Stimulated activated CD4-positive, alpha-beta T cell treated with anti-CD3 and anti-CD28 coated beads, Interleukin-15, amount 100 ng/mL, for 1 hour (primary cell): ENCODE measurements at places on chromosomes 3 and 15.

DNA sequence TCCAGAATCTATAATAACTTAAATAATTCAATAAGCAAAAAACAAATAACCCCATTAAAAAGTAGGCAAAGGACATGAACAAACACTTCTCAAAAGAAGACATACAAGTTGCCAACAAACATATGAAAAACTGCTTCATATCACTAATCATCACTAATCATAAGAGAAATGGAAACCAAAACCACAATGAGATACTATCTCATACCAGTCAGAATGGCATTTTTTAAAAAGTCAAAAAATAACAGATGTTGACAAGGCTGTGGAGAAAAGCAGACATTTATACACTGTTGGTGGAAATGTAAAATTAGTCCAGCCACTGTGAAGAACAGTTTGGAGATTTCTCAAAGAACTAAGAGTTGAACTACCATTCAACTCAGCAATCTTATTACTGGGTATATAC lies 19.5 kb upstream of the ZMAT3 start:
- DNase-seq: no peak

DNA sequence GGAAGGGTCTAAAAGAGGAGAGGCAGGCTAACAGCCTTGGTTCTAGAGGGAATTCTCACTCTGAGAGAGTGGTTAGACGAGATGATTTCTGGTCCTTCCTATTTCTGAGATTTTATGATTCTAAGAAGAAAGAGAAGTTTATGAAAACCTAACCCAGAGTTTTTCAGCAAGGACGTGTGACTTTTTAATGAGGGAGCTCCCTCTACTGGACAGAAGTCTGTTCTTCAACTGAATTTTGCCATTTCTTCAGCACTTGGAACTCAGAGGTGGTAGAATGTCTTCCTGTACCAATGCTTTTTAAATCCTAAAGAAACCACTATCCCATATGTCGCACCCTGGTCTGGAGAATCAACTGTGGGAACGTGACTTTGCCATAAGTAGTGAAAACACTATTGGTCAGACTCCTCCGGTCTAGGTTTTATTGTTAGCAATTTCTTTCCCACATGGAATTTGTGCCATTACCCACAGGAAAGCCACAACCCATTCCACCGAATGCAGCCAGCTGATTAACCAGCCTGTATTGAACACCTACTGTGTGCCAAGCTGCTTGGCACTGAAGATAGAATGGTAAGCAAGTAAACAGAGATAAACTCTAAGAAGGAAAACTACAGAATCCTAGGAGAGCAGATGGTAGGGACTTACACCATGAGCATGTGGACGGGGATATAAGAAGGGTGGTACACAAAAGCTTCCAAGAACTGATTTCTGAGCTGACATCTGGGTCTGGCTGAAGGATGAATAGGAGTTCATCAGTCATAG lies 199.5 kb upstream of the LMCD1 start:
- no peak for DNase-seq

DNA sequence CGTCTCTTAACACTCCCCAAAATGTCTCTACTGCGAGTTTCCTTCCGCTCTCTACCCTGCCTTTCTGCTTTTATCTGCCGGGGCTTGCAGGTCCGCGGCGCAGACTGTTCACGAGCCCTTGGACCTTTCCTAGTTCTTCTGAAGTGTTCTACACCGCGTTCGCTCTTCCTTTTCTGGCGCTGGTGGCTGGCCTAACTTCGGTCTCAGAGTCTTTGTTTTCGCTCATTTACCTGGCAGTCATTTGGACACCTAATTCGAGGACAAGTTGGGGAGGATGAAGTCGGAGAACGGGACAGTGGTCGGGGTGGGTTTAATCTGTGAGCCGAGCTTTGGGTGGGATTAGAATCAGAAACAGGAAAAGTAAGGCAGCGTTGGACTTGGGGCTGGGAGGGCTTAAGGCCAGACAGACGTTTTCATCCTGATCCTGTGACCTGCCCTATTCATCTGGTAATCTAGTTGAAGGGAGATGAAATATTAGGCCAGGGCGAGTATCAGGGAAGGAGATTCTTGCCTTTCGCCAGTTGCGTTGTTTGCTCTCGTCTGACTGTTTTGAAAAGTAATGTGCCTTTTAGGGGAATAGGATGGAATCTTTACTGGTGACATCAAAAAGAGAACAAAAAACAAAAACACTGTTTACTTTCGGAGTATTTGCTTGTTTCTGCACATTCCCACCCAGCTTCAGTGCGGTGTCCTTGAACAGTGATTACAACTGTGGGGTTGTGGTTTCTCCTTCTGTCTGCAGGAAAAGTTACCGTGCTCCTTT lies 1.8 kb downstream of the DIPK2A start:
- DNase-seq: no peak

DNA sequence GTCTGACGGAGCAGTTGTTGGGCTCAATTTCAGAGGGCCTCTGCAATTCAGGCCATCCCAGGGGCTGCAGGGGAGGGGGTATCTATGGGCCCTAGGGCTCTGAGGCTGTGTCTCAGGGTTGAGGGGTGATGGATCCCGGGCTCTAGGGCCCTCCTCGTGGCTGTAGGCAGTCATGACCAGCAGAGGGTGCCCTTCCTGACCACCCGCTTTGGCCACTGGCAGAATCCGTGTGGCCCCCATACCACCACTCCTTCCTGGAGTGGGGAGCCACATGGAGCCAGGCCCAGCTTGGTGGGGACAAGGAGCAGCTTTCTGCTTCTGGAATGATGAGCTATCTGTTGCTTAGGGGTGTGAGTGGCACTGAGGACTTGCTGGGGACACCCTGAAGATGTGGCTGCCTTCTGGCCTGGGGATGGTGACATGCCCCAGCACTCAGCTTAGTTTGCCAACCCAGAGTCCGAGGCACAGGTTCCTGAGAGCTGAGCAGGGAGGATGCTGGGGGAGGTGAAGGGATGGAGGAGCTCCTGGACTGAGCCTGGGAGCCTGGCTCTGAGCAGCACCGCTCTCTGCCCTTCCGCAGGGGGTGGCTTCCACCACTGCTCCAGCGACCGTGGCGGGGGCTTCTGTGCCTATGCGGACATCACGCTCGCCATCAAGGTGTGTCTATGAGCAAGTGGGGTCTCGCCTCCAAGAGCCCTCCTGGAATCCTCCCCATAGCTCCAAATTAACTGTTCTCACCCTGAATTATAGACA lies 20.2 kb downstream of the HDAC11 start:
- no peak for DNase-seq

DNA sequence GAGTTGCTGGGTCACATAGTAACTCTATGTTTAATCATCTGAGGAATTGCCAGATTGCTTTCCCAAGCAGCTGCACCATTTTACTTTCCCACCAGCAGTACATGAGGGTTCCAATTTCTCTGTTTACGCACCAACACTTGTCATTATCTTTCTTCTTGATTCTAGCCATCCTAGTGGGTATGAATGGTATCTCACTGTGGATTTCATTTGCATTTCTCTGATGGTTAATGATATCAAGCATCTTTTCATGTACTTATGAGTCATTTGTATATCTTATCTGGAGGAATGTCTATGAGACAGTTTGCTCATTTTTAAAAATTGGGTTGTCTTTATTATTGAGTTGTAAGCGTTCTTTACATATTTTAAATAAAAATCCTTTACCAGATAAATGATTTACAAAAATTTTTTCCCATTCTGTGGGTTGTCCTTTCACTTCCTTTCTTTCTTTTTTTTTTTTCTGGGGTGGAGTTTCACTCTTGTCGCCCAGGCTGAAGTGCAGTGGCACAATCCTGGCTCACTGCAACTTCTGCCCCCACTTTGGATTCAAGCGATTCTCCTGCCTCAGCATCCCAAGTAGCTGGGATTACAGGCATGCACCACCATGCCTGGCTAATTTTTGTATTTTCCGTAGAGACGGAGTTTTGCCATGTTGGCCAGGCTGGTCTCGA lies 8.9 kb upstream of the SGO1 start:
- DNase-seq: no peak

DNA sequence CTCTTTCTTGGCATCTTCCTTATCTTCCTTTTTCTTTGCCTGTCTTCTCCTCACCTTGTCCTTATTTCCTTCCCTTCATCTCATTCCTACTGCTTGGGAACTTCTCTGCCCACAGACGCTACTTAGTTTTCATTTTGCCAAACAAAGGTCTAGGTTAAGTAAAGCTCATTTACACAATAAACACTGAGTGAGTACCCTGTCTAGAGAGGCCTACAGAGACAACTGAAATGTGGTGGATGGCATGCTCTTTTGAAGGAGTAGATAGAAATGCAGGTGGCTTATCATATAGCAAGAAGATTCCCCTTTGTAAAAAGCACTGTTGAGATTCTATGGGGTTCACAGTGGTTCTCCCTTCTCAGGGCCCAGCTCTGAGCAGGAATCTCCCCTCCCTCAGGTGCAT lies 319.0 kb downstream of the CNTN3 start:
- DNase-seq: no peak

DNA sequence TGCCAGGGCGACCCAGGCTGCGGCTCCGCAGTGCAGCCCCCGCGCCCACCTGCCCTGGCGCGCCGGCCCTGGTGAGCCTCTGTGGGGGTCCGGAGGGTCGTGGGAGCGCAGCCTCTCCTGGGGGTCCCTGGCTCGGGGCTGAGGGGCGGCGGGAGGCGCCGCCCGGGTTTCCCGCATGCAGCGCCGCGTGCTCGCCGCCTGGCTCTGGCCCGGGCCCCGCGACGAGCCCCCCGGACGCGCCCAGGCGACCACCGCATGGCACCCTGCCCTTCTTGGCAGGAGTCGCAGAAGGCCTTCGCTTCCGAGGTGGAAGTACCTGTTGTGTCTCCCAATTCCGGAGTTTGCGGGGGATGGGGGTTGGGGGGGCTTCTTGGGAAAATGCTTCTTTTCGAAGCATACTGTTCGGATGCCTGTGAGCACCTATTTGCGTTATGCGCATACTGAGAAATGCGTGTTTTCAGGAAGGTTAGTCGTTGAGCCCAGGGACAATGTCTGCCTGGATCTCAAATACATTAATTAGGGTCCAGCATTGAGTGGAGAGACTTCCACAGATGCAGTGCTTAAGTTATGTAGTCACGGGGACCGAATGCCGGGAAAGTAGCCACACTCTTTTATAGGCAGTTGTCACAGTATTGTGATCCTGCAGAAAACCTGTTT lies 1.3 kb downstream of the GABRA5 start:
- no peak for DNase-seq

DNA sequence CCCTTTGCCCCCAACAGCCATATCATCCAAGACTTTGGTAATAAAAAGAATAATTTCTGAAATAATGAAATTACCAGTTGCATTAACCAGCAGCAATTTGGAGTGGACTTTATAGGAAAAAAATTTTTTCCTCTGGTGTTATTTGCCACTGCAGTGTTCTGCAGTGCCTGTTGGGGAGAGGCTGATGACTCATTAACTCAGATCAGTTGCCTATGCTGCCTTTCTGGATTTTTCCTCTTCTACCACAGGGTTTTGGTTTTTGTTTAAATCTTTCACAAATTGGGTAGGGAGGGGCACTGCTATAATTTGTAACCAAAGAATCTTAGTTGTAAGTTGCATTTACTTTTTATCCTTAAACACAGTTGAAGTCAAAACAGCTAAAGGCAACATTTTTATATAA lies 22.7 kb downstream of the ATP6V1A start:
- DNase-seq: no peak

- no peak for DNase-seq
Measured at GRCh38 chr3:98695796-98696195, 67.3 kb upstream of the ST3GAL6 start.

- no peak for DNase-seq
Measured at GRCh38 chr3:126464494-126464893, 11.2 kb downstream of the ZXDC start.

DNA sequence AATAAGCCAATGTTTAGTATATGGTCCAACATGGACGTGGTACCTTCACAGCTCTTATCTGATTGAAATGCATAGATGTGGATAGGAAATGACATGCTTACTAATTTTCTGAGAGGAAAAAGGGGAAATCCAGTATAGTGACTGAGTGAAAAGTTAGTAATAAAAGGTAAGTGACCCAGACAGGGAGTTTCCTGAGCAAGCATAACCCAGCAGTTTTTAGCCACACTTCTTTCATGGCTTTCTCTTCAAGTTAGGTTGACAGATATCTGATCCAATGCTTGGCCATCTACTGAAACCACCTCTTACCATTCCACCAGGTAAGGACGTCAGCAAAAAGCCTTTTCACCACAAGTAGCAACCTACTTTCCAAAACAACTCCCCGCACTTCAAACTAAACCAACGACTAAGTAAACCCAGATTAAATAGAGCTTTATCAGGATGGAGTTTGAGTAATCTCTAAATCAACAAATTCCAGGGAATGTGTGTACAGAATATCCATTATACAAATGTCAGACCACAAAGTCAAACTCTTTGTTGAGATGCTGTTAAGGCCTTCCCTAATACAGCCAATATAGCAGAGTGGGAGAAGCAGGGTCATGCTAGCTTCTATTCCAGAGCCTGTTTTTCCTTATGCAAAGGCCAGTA lies 329.7 kb downstream of the RORA start:
- no peak for DNase-seq

- no peak for DNase-seq
Measured at GRCh38 chr15:90083419-90083818, 18.8 kb downstream of the IDH2 start.

DNA sequence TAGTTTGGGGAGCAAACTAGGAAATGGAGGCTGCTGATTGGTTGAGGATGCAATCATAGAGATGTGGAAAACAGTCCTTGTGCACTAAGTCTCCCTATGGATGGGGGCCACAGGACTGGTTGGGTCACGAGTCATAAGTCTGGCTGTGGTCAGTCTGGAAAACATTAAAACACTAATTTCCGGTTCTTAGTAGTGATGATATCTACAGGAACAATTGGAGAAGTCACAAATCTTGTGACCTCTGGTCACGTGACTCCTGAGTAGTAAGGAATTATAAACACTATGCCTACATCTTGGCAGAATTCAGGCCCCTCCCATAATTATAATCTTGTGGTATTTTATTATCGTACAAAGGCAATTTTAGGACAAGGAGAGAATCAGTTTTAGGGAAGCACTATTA lies 317.3 kb upstream of the ARPP21 start:
- no peak for DNase-seq

DNA sequence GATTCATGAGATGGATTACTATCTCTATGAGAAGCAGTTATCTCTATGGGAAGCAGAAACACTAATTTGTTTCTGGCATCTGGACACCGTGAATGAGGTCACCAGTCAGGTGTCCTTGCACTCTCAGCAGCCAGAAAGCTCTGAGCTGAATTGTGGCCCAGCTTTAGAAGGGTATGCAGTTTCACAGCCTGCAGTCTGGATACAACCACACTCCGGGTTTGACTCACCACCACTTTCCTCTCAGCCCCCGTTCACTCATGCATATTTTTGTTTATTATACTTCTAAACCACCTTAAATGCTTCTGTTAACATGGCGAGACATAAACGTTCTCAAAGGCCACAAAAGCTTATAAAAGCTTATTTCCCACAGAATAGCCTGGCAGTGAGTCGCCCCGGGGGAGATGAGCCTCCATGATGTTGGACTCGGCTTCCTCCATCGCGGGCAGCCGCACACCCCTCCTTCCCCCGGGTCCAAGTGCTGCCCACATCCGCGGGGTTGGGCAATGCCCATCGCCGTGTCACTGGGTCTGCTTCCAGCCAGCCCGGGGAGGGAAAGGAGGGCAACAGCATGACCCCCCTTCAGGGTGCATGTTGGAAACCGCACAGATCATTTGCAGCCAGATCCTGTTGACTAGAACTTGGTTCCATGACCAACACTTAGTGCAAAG lies 16.8 kb upstream of the SLC41A3 start:
- DNase-seq: no peak

GRCh38 chr3:52456169-52456799 lies 880 bp downstream of the NISCH start:
- DNase-seq: no peak
